ENCODE measurements at places on chromosomes 13 and 19.

DNA sequence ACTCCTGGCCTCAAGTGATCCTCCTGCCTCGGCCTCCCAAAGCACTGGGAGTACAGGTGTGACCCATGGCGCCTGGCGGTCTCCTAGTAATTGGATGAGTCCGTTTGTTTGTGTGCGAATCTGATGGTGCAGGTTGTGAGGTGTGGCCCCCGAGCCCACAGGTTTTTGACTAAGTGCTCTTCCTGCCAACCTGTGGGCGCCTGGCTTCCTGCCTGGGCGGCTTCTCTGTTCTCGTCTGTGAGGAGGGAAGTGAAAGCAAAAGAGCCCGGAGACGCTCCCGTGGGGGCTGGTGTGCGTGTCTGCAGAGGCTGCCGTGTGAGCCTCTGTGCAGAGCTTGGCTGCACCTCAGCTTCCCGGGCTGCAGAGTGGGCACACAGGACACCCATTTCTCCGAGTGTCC, 10.0 kb downstream of the ARHGAP45 start:
- DNase-seq = peak; percentile 95

DNA sequence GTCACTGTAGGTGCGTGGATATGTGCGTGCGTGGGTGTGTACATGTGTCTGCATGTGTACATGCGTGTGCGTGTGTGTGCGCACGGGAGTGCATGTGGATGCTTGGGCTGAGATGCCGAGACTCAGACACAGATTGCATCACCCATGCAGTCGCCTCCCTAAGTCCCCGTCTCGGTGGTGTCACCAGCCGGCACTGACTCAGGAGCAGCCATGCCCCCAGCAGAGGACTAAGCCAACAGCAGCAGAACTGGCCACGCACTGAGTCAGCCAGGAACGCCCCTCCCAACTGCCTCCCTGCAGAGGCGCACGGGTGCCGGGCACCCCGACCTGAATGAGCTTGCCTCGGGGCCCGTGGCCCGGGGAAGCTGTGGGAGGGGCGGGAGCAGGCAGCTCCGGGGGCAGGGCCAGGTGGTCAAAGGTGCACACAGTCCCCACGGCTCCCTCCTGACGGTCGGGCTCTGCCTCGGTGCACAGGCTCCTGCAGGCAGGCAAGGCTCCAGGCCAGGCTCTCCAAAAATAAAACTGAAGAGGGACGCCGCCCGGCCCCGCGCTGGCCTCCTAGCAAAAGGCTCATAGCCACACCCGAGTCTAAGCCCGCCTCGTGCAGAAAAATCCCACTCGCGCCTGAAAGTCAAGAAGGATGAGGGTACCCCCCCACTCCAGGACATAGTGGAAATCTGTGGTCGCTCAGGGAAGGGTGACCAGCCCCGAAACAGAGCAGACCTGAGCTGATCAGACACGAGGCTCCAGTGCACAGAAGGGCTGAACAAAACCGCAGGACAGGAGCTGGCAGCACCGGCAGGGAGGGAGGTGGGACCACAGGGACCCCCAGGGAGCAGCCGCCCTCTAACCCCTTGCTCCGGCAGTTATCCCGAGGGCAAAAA, 49.2 kb downstream of the GADD45B start:
- no peak for DNase-seq

DNA sequence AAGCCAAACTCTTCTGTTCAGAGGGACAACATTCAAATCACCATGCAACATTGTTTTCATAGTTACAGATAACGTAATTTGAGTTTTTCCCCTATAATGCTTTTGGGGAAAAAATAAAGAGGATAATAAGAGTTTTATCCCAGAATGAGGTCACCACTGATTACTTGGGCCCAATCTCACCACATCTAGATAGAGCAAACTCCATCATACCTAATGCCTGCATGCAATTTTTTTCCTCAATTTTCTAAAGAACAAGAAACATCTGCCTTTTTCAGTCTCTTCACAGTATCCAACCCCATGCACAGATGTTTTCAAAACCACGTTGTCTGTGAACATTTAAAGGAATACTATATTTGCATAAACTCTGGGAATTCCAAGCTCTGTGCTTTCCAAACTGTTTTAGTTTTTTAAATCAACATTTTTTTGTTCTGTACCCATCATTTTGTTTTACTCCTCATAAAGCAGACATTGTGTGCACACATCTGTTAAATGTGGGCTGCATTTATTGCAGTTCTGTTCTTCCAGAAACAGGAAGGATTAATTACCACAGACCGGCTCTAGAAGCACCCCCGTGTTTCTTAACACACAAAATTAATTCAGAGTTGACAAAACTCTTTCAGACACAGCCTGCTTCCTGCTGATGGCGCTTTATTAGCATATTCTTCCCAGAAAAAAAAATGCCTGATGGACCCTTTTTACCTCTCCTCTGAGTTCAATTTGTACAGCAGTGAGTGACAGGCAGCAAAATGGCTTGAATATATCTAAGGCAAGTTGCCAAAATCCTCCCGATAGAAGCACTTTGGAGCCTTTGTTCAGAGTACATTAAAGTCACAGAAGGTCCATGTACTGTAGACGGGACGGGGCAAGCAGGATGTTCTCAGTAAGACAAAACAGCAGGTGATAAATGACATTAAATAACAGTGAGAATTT, 1171.9 kb downstream of the EFNB2 start:
- no peak for DNase-seq

GRCh38 chr13:95226932-95227695, 74.1 kb downstream of the ABCC4 start:
- DNase-seq = no peak

DNA sequence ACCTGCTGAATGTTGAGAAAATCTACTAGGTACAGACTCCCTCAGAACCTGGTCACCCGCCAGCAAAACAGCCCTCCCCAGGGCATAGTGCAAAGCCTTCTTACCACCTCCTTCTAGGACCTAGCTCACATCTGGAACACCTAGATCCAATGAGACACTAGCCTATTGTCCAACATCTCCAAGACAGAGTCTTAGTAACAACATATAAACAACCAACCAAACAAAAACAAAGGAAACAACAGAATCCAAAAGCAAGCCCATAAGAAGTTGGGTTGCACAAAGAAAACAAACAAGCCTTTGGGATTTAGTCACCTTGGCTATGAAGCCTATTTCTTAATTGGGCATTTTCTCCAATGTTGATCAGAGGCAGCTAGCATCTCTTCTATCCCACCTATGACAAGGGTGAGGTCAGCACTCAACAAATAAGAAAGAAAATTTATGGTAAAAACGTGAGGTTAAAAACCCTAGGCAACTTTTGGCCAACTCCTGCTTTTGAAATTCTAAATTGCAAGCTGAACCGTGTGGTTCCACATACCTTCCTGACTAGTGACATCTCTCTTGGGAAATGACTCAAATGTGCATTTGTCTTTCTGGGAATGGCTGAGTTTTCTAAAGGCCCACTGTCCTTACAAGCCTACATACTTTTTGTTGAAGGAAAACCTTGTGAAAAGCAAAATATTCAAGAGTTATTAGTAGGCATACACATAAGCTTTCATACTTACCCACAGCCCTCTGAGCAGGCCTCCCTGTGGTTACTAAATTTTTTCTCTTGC, 66.7 kb downstream of the FAM216B start:
- DNase-seq = no peak

DNA sequence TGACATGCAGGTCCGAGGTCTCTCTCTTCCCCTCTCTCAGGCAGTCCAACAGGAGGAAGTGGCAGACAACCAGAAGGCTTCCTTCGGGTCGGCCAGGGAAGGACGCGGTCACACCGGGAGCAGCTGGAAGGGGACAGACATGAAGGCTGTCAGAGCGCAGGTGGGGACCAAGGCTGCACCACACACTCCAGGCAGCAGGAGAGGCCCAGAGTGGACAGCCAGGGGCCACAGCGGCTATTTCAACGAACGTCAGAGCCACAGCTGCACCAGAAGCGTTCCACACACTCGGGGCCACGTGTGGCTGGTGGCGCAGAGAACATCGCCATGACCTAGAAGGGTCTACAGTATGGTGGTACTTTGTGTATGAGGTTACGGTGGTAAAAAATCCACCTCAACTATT, 16.0 kb upstream of the SLC39A3 start:
- no peak for DNase-seq

GRCh38 chr19:48549380-48549779, 2.6 kb upstream of the SULT2B1 start:
- no peak for DNase-seq

GRCh38 chr13:42312817-42313431, 41.0 kb downstream of the AKAP11 start:
- DNase-seq = no peak

DNA sequence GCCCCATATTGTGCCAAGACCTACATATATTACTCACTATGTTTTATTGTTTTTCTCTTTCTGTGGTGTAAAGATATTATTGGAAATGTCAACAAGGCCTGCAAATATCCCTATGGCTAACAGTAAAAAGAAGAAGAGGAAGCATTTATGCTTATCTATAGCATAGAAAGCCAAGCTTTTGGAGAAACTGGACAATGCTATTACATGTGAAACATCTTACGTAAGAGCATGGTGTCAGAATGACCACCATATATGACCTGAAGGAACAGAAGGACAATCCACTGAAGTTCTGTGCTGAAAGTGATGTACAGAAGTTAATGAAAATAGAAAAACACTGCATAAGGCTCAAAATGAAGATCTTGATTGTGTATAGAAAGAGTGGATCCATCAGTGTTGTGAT, 145.2 kb downstream of the KCTD12 start:
- no peak for DNase-seq

DNA sequence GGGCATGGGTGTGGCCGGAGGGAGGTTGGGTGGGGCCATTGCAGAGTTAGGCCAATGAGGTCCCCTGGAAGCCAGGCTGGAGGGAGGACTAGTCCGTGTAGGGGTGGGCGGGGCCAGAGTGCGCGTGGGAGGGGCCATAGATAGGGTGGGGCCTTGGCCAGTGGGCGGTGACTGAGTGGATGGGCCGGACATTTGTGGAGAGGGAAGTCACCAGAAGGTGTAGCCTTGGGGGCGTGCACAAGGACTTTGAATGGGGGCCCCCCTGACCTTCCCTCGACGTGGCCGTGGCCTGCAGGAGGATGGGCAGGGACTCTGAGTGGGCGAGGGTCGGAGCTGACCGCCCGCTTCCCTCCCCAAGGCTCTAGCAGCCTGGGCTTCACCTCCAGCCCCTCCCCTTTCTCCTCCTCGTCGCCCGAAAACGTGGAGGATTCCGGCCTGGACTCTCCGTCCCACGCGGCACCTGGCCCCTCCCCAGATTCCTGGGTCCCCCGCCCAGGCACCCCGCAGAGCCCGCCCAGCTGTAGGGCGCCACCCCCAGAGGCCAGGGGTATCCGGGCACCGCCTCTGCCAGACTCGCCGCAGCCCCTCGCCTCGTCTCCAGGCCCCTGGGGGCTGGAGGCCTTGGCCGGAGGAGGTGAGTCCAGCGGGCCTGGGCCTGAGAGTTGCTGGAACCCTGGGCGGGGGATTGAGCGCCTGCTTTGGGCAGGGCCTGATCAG, 16.5 kb upstream of the B3GNT3 start:
- peak; percentile 44 for DNase-seq

DNA sequence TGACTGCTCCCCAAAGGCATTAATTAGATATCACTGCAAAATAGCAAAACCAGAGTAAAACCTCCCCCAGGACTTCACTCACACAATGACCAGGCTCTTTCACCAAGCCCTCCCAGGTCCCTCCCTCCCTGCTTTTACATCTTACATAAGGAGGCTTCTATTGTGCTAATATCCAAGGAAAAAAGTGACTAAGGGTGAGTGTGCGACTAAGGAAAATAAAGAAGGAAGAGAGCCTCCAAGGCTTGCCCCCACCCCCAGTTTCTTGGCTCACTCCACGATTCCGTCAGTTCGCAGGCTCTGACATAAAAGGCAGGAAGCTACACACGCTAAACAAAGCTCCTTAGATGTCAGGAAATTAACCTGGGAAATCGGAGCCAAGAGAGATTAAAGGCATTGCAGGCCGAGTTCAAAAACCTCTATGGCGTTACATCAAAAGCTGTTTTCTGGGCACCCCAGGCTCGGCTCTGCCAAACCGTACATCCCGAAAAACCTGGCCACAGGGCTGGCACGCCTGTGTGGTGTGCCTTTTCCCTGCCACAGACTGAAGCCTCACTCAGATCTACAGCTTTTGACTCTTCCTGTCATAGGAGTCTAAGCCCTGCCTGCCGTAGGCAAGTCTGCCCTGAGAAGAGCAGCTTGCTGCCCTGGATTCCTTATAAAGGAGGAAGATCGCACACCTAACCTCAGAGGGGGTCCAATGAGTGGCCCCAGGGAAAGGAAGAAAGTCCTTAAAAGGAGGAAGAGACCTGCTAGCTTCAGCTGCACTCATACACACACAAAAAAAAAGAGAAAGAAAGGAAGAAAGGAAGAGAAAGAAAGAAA, 67.0 kb upstream of the SERP2 start:
- DNase-seq = no peak

DNA sequence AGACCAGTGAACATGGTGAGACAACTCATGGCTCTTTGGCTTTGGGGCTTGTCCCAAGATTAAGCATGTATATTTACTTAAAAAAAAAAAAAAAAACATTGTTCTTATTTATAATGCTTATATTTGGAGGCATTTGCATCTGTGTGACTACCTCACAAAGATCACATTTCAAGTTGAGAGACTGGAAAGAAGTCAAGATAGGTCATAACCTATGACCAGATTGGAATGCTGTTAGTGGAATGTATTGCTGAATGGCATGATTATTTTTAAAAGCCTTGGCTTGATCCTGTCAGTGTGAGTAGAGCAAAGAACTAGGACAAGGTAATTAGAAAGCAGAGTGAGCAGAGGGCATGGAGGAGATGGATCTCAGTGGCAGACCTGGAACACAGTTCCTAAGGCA, 214.6 kb downstream of the OXGR1 start:
- no peak for DNase-seq
